ENCODE measurements at places on chromosomes 5 and 9.

GRCh38 chr5:114355086-114355830 lies 6.6 kb upstream of the KCNN2 start:
- DNase-seq, result no peak

GRCh38 chr5:52682492-52682891 lies 105.2 kb upstream of the ITGA1 start:
- DNase-seq, result no peak

- DNase-seq, result no peak
These were observed 110.3 kb downstream of the NXNL2 start for GRCh38 chr9:88645172-88645878.

GRCh38 chr5:154228696-154229095 lies 38.2 kb downstream of the GALNT10 start:
- DNase-seq, result no peak

- no peak for DNase-seq
These were observed 8.4 kb downstream of the IGFBPL1 start for GRCh38 chr9:38415856-38416255.

GRCh38 chr5:36242534-36243485 lies 1.1 kb upstream of the NADK2 start:
- DNase-seq, result no peak

- no peak for DNase-seq
These were observed 57.2 kb upstream of the LPAR1 start for GRCh38 chr9:111095441-111095840.

DNA sequence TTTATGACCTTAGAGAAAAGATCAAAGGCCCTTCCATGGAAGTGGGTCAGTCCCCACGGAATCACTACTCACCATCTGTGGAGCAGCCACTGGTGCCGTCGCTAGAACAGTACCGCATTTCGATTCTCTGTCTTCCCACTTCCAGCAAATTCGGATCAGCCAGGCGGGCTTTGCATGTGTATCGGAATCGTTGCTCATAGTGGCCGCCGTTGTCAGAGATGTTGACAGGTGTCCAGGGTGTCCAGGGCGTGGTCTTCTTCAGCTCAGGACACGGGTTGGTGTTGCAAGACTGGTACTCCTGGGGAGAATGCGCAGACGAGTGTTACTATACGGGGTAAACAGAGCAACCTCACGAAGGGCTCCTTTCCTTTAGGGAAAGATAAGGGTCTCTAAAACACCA lies 479.5 kb downstream of the SEMA5A start:
- no peak for DNase-seq

DNA sequence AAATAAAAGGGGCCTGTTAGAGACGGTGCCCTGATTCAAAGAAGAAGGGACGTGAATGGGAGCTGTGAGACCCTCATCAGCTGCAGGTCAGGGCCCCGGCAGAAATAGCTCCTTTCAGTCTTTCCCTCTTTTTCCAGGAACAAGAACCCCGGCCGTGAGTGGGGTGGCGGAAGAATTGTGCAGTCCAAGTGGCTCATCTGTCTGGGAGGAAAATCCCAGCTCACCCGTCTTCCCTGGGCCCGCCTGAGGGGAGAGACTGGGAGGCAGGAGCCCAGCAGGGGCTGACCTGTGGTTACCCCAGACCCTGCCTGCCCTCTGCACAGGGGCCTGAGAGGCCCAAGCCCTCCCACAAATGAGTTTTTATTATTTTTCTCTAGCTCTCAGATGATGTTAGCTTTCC lies 24.8 kb upstream of the CSF1R start:
- no peak for DNase-seq

- DNase-seq, result no peak
These were observed 180.0 kb downstream of the CDH12 start for GRCh38 chr5:22673131-22673530.

Data from esophagus squamous epithelium (tissue), 5 donors.